Suppressor macrophage treated with lipopolysaccharide for 1 hour (primary cell): ENCODE measurements at places on chromosomes 5 and 9.

GRCh38 chr5:26645659-26646058 is 392.7 kb downstream of the CDH9 start:
- no peak for DNase-seq

DNA sequence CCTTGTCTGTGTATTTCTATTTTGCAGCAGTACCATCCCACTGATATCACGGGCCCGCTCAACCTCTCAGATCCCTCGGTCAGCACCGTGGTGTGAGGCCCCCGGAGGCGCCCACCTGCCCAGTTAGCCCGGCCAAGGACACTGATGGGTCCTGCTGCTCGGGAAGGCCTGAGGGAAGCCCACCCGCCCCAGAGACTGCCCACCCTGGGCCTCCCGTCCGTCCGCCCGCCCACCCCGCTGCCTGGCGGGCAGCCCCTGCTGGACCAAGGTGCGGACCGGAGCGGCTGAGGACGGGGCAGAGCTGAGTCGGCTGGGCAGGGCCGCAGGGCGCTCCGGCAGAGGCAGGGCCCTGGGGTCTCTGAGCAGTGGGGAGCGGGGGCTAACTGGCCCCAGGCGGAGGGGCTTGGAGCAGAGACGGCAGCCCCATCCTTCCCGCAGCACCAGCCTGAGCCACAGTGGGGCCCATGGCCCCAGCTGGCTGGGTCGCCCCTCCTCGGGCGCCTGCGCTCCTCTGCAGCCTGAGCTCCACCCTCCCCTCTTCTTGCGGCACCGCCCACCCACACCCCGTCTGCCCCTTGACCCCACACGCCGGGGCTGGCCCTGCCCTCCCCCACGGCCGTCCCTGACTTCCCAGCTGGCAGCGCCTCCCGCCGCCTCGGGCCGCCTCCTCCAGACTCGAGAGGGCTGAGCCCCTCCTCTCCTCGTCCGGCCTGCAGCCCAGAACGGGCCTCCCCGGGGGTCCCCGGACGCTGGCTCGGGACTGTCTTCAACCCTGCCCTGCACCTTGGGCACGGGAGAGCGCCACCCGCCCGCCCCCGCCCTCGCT is 1.9 kb downstream of the LRRC26 start:
- no peak for DNase-seq

GRCh38 chr5:149550268-149550583 is 1.0 kb downstream of the CSNK1A1 start:
- peak; percentile 94 for DNase-seq

- no peak for DNase-seq
These were observed 13.9 kb downstream of the MAP1B start for GRCh38 chr5:72121052-72121779.

DNA sequence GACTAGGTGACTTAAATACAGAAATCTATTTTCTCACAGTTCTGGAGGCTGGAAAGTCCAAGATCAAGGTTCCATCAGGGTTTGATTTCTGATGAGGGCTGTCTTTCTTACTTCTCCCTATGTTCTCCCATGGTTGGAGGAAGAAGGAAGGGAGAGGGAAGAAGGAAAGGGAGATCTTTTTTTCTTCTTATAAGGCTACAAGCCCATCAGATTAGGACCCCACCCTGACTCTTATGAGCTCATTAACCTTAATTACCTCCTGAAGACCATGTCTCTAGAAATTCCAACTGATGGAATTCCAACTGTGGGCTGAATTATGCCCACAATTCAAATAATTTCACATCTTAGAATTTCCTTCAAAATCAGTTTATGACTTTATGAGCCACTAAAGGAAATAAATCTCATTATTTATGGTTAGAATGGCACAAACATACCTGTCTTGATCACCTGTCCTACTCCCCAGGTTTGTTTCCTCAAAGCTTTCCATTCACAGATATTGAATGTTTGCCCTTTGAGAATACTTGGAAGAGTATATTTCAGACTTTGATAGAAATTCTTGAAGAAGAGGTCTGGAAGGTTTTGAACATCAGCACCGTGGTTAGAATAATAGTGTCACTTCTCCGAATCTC is 7.6 kb downstream of the PPWD1 start:
- no peak for DNase-seq

- DNase-seq: no peak
These were observed 106.2 kb upstream of the TXNDC8 start for GRCh38 chr9:110443866-110444220.

- no peak for DNase-seq
These were observed 236.0 kb upstream of the IRX1 start for GRCh38 chr5:3359642-3360041.

GRCh38 chr5:3740546-3741373 is 145.1 kb downstream of the IRX1 start:
- no peak for DNase-seq

DNA sequence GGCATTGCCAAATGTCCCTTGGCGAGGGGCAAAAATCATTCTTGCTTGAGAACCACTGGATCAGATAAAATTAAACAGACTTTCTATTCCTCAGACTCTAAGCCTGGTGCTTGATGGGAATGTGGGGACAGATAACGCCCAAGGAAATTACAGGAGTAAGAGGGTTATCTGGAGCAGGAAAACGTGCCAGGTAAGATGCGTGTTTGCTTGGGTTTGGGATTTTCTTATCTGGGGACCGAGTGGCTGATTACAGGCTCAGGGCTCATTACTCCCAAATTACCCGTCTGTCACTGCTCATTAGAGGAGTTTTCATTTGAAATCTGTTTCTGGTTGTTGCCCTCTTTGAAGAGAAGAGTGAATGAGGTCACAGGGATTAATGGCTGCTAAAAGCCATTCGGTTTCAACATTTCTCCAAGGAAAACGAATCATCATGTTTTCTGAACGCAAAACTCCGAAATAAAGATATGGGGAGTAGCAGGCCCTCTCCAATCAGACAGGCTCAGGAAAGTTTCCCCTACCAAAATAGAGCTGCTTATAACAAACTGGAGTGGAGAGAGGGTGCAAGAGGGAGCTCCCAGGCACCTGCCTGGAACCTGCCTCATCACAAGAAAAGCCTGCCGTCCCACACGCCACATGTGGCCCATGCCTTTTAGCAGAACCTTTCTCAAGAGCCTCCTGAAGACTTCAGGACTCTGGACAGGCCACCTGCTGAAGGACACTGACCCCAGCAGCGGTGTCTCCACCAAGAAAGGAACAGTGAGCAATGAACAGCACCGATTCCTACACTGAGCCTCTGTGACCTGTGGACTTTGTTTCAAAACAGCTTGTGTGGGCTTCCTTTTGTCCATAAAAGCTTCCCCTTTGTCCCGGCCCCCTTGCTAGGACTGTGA is 136.4 kb downstream of the ICE1 start:
- DNase-seq: no peak

DNA sequence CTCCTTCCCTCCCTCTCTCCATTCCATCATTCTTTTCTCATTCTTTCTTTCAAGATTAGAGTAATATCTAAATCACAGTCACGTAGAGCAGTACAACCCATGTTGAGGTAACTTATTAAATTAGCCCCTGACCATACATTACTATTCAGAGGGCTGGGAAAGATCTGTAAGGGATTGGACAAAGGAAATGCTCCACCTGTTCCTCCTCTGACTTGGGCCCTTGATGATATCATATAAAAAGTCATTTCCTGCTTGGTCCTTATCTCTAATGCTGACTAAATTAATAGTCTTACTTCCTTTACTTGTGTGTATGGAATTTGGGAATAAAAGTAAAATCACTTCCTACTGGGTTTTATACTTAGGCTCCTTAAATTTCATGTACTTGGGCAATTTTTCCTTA is 40.8 kb downstream of the SNX18 start:
- DNase-seq: no peak

- no peak for DNase-seq
These were observed 316.3 kb upstream of the ARRDC3 start for GRCh38 chr5:91699429-91699828.

GRCh38 chr9:121463026-121463807 is 36.4 kb downstream of the GGTA1 start:
- DNase-seq: peak; percentile 57

- no peak for DNase-seq
These were observed 11.0 kb downstream of the NAIF1 start for GRCh38 chr9:128056086-128056485.

- DNase-seq: peak; percentile 19
These were observed 78.7 kb downstream of the ACTL7B start for GRCh38 chr9:108776920-108777639.

- DNase-seq: peak; percentile 13
These were observed 120.8 kb upstream of the SLC27A6 start for GRCh38 chr5:128844354-128844923.

DNA sequence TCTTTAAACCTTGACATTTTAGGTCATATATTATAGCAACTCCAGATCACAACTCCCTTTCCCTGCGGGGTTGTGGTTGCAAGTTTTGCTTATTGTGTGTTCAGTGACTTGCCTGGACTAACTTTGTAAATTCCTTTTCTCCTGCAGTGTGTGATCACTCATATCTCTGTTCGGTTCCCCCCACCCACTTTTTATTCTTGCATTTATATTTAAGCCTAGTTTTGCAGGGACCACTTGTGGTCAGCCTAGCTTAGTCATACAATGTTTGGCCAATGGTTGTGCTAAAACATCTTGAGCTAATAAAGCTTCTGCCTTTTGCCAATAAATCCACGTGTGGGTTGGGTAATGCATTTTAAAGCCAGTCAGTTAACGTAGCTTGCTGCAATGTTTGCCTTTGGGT is 146.5 kb upstream of the IRX4 start:
- no peak for DNase-seq

- peak; percentile 68 for DNase-seq
These were observed 81.7 kb upstream of the ZBTB43 start for GRCh38 chr9:126722922-126723806.

DNA sequence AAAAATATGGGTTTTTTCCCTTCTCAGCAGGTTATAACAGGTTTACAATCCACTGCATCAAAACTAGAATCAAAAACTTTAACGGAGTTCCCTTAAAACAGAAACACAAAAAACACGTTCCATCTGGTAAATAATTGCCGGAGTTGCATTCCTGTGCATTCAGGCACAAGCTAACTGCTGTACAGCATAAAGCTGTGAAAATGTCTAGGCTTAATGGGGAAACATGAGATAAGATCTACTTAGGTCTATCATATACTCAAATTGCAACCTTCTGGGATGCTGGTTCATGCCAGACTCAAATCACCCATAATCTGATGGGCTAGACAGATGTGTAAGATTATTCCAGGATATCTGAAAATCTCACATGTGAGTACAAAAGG is 265.3 kb downstream of the DOCK8 start:
- no peak for DNase-seq

- DNase-seq: no peak
These were observed 11.5 kb downstream of the GABRA6 start for GRCh38 chr5:161697001-161697400.

- no peak for DNase-seq
These were observed 237.1 kb upstream of the NMUR2 start for GRCh38 chr5:152641970-152642805.

GRCh38 chr5:146952168-146952567 is 73.6 kb upstream of the PPP2R2B start:
- DNase-seq: no peak

GRCh38 chr9:86529496-86530275 is 175.5 kb upstream of the TUT7 start:
- DNase-seq: no peak

DNA sequence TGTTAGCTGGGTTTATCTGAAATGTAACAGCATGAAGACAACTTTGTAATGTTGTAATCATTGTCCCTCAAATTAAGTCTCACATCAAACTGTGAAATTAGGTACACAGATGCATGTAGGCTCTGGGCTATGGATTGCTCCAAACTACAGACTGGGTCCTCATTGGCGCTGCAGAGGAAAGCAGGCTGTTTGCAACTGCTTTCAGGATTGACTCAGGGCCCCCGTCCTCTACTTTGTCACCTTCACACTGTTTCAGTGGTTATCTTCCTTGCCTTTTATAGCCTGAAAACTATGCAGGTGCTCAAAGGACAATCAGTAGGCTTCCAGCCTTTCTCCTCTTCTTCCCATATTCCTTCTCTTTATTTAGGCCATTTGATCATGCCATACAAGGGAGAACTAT is 18.0 kb downstream of the GRAMD2B start:
- DNase-seq: no peak

- DNase-seq: no peak
These were observed 20.3 kb upstream of the FLT4 start for GRCh38 chr5:180669661-180670060.

GRCh38 chr9:106560540-106560939 is 302.4 kb upstream of the ZNF462 start:
- no peak for DNase-seq
